ENCODE measurements at places on chromosomes 2 and 18.

DNA sequence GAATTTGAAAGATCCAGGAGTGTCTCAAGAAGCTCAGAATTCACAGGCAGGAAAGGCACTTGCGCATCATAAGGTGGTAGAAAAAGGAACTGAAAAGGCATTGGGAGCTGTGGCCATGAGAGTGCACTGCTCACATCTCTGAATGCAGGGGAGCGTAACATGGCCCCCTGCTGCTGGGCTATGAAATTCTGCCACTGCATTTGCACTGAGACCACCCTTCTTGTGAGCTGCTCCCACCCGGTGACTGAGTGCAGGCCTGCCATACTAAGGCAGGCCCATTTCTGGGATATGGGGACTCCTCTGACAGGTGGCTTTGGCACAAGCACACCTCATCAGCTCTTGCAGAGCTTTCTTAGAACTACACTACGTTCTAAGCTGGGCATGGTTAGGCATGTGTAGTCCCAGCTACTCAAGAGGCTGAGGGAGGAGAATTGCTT, 25.3 kb upstream of the STARD7 start:
- no peak for DNase-seq

DNA sequence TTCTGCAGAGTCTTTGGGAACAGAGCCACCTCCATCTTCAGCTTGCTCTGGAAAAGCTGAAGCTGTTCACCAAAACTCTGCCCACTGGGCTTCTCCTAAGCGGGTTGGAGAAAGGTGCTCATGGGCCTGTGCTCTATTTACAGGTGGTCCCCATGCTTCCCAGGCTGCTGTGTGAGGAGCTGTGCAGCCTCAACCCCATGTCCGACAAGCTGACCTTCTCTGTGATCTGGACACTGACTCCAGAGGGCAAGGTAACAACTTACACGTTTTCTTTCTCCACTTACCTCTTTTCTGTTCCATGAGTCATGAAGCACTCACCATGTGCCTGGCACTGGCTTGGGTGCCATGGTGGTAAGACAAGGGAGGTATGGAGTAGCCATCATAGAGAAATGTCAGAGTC, 129.5 kb upstream of the ALPP start:
- DNase-seq, result no peak

- DNase-seq, result no peak
Observed at GRCh38 chr2:191526091-191526490, 151.8 kb upstream of the NABP1 start.

- no peak for DNase-seq
Observed at GRCh38 chr2:58923869-58924268, 682.7 kb upstream of the FANCL start.

- DNase-seq, result no peak
Observed at GRCh38 chr2:190178066-190178722, 115.7 kb upstream of the MSTN start.

DNA sequence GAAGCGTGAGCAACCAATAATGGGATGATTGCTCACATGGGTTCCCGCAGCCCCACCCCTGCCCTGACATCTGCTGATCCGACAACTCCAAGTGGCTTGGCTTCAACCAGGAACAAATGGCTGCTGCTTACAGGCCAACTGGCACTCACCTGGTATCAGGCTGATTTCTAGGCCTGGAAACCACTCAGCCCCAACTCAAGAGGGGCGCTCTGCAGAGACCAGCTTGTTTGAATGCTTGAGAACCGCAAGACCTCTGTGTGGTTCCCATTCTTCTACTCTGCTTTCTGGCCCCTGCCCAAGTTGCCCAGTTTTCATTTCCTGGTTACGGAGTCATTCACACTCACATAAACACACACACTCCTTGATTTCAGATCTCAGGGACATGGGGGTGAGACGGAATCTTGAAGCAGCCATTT, 52.0 kb downstream of the TNP1 start:
- DNase-seq, result no peak

- DNase-seq, result no peak
Observed at GRCh38 chr2:140183056-140183765, 1403.0 kb upstream of the NXPH2 start.

- no peak for DNase-seq
Observed at GRCh38 chr2:71281950-71282349, 49.6 kb upstream of the ZNF638 start.

DNA sequence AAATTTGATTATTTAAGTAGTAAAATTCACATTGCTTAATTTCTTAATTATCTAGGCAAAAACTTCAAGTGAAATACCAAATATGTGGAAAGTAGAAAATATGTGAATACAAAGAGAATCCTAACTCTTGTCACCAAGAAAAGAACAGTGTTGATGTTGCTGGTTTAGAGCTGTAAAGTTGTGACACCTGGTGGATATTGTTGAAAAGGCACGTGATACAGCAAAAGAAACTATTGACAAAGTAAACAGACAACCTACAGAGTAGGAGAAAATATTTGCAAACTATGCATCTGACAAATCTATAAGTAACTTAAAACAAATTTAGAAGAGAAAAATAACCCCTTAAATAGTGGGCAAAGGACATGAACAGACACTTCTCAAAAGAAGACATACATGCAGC, 25.6 kb upstream of the ZC3H15 start:
- DNase-seq, result peak; percentile 7

GRCh38 chr18:44626807-44627206, 53.9 kb upstream of the SETBP1 start:
- DNase-seq, result no peak

DNA sequence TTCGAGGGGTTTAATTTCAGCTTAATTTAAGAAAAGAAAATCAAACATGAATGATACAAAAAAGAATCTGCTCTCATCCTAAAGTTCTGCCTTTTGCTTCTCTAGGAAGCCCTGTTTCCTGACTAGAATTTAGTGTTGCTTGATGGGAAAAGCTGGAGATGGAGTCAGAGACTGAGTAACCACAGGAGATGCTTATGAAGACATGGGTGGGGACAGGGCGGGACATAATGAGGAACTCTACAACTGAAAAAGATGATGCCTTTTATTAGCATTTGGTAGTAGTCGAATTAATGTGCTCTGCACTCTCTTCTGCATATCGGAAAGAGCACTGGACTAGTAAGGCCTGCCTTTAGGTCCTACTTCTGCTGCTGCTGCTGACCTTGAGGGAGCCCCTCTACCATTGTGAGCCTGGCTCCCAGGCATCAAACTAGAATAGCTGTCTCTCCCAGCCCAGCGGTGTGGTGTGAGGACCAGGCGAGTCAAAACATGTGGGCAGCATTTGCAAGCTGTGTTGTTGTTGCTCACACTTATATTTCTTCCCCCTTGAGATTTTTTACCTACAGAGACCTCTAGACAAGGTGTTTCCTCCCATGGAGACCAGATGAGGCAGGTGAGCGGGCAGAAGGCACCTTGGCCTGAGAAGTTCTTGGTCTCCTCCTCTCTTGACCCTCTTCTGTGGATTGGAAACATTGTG, 61.5 kb downstream of the INPP4A start:
- DNase-seq, result no peak

GRCh38 chr2:219447242-219448098, 12.8 kb downstream of the SPEG start:
- DNase-seq, result no peak

DNA sequence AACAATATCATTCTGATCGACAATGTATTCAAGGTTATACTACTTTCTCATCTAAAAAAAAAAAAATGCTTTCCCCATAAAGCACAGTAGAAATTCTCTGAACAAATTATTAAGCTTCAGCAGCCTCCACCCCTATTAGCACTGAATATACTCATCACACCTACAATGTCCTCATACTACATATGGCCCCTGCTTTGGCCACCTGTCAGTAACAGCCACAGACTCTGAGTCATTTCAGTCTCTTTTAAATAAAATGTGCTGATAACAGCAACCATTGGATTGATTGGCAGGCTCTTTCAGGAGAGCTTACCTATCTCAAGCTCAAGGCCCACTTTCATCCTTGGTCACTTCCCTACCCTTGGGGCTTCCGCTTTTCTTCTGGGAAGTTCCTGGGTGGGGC, 236.7 kb downstream of the TMX3 start:
- DNase-seq, result no peak

DNA sequence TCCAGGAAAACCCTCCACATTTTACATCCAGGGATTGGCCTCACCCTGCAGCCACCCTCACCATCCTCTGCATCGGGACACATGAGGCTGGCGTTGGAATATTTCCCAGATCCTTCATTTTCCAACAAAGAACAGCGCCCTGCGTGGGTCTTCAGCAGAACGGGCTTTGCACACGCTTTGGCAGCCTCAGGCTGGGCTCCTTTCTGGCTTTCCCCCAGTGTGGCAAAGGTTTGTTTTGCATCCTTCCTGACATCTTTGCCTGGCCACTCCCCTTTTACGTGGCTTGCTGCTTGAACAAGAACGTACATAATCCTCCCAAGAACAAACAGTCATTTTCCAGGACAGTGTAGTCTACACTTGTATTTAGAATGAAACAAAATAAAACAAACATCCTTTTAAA, 25.6 kb upstream of the GREB1 start:
- DNase-seq, result no peak

DNA sequence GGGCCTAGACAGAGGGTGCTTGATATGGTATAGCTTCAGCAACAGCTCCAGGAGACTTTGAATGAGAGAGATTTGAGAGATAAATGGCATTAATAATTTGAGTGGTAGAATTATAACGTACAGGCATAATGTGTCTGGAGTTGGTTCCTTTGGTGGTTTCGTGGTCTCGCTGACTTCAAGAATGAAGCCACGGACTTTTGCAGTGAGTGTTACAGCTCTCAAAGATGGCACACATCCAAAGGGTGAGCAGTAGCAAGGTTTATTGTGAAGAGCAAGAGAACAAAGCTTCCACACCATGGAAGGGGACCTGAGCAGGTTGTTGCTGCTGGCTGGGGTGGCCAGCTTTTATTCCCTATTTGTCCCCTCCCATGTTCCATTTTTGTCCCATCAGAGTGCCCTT, 23.1 kb downstream of the PDCD1 start:
- DNase-seq, result no peak

DNA sequence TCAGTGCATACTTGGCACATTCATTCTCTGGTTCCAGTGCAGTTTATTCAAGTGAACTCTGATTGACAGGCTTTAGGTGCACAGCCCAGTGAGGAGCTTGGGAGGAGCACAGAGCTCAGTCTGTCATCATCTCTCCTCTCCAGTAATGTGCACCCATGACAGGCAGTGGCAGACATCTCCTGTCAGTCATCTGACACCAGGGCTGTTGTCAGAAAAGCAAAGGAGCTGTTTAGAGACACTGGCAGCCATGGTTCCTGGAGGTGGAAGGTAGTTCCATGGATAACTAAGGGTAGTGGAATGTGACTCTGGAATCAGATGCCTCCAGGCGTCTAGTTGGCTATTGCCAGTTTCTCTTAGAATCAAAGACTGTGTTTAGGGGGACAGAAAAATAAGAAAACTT, 308.8 kb downstream of the DCDC2C start:
- no peak for DNase-seq

DNA sequence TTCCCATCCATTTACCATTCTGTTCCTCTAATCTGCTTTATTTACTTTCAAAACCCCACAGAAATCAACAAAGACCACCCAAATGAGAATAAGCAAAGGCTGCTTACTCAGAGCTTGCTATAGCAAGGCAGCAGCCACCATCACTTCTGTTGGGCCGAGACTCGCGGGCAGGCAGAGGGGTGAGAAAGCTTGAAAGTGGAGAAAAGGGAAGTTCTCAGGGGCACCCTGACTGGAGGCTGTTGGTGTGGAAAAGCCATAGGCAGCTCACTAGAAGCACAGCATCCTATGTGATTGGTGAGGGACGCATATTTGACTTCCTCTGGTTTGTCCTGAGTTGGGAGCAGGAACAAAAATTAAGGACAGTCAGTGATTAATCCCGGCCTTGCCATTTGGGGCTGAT, 269.7 kb upstream of the THSD7B start:
- no peak for DNase-seq

DNA sequence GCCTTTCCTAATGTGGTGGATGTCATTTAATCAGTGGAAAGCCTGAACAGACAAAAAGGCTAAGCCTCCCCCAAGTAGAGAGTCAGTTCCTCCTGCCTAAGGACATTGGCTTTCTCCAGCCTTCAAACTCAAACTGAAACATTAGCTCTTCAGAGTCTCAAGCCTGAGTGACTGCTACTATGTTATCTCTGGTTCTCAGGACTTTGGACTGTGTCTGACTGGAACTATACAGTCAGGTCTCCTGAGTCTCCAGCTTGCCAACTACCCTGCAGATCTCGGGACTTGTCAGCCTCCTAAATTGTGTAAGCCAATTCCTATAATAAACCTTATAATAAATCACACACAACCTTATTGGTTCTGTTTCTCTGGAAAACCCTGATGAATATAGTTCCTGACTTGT, 12.6 kb downstream of the HYCC2 start:
- no peak for DNase-seq

- DNase-seq, result no peak
Observed at GRCh38 chr2:54556621-54557121, 100.5 kb downstream of the SPTBN1 start.

- DNase-seq, result no peak
Observed at GRCh38 chr2:109453371-109453995, 160.3 kb downstream of the SEPTIN10 start.

DNA sequence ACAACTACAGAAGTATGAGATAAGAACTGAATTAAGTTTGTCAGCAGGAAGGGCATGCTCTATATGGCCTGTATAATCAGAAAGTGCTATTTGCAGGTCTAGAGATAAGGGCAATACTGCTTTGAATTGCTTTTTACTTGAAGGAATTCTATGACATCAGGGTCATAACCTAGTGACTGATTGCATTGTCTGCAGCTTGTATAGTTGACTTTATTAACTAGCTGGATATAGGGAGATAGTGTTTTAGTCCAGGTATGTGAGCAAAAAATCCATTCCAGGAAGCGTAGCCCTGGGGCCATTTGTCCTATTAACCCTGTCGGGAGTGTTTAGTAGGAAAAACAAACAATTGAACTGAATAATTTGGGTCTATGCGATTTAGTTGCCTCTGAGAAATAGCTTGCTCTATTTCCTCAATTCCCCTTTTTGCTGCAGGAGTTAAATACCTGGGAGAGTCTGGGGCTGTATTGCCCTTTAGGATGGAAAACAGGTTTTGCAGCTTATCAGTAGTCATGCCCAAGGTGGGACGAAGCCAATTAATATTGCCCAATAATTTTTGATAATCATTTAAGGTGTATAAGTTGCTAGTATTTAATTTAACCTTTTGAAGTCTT, 30.0 kb downstream of the HTR2B start:
- no peak for DNase-seq
